ENCODE measurements at places on chromosomes 12 and 14.

DNA sequence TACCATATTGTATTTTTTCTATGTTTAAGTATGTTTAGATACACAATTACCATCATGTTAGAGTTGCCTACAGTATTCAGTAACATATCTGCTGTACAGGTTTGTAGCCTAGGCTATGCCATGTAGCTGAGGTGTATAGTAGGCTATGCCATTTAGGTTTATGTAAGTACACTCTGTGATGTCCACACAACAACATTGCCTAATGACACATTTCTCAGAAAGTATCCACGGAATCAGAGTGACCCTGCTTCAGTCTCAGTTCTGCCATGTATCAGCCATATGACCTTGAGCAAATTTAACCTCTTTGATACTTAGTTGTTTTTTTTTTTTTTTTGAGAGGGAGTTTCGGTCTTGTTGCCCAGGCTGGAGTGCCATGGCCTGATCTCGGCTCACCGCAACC is 12.7 kb downstream of the SUSD6 start:
- no peak for DNase-seq

GRCh38 chr14:73153272-73153671 is 17.0 kb downstream of the PSEN1 start:
- no peak for DNase-seq

GRCh38 chr12:71756054-71756690 is 1.5 kb downstream of the RAB21 start:
- DNase-seq, result no peak

- no peak for DNase-seq
Measured at GRCh38 chr12:24404086-24404815, 454.8 kb upstream of the SOX5 start.

GRCh38 chr12:118206107-118206412 is 70.1 kb downstream of the PEBP1 start:
- DNase-seq, result no peak

GRCh38 chr14:32192712-32193373 is 9.0 kb upstream of the RNU6-7 start:
- no peak for DNase-seq

DNA sequence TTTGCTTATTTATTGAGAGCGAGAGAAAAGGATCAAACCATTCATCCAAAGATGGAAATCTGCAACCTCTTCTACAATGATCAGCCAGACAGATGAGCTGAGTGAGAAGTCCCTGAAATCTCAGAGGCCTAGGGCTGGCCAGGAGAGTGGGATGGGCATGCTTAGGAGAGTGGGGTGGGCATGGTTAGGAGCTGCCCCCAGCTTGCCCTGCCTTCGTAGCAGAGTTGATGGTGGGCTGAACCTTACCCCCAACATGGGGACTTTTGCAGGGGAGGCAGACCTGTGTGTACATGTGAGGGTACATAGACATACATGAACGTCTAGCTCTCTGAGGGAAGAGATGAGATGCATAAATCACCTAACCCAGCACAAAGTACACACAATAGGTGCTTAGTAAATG is 95.7 kb upstream of the ESRRB start:
- no peak for DNase-seq

Measured in GM04504 (cell line).